ENCODE measurements at places on chromosomes 7 and 10. TPM values are rescaled to one million over a fixed set of nuclear protein-coding genes. Genes with fewer than 3 reads are reported as not detected.

HPSE2 gene
- total RNA-seq = not detected

IKZF1 gene
- total RNA-seq = under 0.01 TPM

INMT gene
- 0.13 TPM for total RNA-seq

FGFBP3 gene
- total RNA-seq = 0.26 TPM

TAS2R41 gene
- total RNA-seq = not detected

SPDYE6 gene
- not detected for total RNA-seq

BZW2 gene
- 61.8 TPM for total RNA-seq

RSU1 gene
- total RNA-seq = 30.0 TPM

CPA2 gene
- total RNA-seq = not detected

ZYX gene
- total RNA-seq = 10.6 TPM

AHR gene
- total RNA-seq = 114 TPM

PNLIPRP2 gene
- total RNA-seq = not detected

ADCY1 gene
- total RNA-seq = 1.0 TPM

TAS2R4 gene
- total RNA-seq = 1.8 TPM

ANXA8 gene
- 79.4 TPM for total RNA-seq

FXYD4 gene
- total RNA-seq = not detected

LRRD1 gene
- 0.13 TPM for total RNA-seq

AQP1 gene
- not detected for total RNA-seq

VIM gene
- 115 TPM for total RNA-seq

PMS2 gene
- 22.6 TPM for total RNA-seq

CYP26A1 gene
- total RNA-seq = not detected

PTPN20 gene
- 2.9 TPM for total RNA-seq

ANKRD30A gene
- total RNA-seq = not detected

SPDYE16 gene
- not detected for total RNA-seq

PDE1C gene
- under 0.01 TPM for total RNA-seq

OR13A1 gene
- not detected for total RNA-seq

AHCYL2 gene
- total RNA-seq = 7.2 TPM

NUPR2 gene
- not detected for total RNA-seq

C7orf57 gene
- total RNA-seq = 2.4 TPM

NXPH1 gene
- not detected for total RNA-seq

NRCAM gene
- 0.26 TPM for total RNA-seq

VSTM4 gene
- under 0.01 TPM for total RNA-seq

COBL gene
- total RNA-seq = 4.1 TPM

SAP25 gene
- total RNA-seq = not detected

PGAM2 gene
- total RNA-seq = 0.53 TPM

TMEM213 gene
- total RNA-seq = not detected

GRID2IP gene
- 0.26 TPM for total RNA-seq

MAGI2 gene
- total RNA-seq = 2.7 TPM

HABP2 gene
- total RNA-seq = not detected

CNTNAP2 gene
- 0.26 TPM for total RNA-seq

FBH1 gene
- 54.5 TPM for total RNA-seq
